ENCODE measurements at places on chromosomes 6 and 20.

DNA sequence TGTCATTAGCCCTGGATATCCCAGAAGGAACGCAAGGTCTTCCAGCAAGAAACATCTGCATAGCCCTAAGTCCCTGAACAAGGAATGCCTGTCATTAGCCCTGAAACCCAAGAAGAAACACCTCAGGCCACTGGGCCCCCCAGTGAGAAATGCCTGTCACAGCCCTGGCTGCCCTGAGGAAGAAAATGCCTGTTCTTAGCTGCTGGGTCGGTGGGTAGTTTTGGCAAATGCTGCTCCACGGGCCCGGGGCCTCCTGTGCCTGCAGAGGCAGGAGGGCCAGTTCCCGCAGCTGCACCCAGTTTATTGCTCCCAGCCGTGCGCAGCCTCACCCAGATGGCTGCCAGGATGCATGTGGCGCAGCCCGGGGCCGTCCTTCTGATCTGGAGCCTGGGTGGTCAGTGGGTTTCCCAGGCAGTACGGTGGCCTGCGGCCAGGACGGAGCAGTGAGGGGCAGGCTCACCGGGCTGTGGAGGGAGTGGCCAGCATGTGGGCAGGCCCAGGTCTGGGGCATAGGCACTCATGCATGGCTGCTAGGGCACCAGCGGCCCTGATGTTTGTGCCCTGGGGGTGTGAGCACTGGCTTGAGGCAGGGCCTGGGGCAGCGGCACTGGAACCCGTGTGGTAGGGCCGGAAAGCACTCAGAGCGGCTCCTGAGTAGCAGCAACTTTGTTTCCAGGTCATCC is 219.0 kb downstream of the ERMARD start:
- DNase-seq, result peak; percentile 12

GRCh38 chr20:47350691-47351545 is 5.6 kb downstream of the ZMYND8 start:
- no peak for DNase-seq

GRCh38 chr20:3804254-3804751 is 8.2 kb downstream of the CDC25B start:
- no peak for DNase-seq

DNA sequence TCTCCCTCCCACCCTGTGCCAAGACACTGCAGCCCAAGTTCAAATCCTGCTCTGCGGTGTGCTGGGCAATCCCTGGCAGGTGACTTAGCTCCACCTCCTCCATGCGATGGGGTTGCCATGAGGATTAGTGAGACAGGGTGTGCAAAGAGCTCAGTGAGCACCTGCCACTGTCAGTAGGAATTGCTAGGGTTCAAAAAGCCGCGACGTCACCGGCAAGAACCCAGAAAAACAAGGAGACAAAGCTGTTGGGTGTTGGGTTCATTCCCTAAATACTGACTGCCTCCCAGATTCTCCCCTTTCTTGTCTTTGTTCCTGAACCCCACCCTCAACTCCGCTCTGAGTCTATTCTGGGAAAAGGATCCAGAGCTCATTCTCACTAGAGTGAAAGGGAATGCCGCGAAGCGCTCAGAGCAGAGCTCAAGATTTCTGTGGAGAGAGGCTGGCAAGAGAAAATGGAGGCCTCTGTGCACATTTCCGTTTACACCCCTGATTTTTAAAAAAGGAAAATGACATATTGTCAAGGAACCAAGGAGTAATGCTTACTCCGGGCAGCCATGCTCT is 13.3 kb downstream of the PMEPA1 start:
- no peak for DNase-seq

DNA sequence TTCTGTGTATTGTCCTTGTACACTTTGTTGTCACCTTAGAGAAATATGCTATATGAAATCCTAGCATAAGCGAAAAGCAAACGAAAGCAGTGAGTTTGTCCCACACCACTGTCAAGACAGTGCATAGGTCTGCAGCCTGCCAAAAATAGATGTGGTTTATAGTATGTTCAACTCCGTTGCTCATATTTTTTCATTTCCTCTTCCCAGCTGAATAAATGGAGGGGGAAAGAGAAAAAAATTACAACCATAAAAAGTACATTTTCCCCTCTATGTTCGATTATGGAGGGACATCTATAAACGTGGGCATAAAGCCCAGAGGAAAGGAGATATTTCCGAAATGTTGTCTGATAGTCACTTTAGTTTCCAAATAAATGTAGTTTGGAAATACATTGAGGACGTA is 25.8 kb downstream of the PRL start:
- no peak for DNase-seq

Measured in transverse colon (tissue), 4 donors.